ENCODE measurements at places on chromosomes 1 and 21.

GRCh38 chr21:25944672-25945213 lies 210.0 kb downstream of the GABPA start:
- no peak for DNase-seq

DNA sequence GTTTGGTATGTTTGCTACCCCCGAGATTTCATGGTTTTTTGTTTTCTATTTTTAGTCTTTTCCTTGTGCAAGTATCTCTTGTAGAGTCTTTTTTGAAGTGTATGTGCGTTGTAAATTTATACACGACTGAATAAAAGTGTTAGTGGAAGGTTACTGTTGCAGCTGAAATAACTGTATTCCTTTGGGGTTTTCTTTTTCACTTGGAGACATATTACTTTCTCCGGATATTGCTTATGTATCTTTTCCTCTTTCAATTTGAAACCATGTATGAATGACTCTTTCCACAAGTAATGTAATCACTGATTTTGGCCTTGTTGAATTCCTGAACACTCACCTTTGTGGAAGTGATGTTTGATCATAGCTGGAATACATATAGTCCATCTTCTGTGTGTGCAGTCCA lies 956 bp downstream of the URB2 start:
- no peak for DNase-seq

GRCh38 chr1:6299557-6300165 lies 38.8 kb upstream of the GPR153 start:
- DNase-seq, result no peak

DNA sequence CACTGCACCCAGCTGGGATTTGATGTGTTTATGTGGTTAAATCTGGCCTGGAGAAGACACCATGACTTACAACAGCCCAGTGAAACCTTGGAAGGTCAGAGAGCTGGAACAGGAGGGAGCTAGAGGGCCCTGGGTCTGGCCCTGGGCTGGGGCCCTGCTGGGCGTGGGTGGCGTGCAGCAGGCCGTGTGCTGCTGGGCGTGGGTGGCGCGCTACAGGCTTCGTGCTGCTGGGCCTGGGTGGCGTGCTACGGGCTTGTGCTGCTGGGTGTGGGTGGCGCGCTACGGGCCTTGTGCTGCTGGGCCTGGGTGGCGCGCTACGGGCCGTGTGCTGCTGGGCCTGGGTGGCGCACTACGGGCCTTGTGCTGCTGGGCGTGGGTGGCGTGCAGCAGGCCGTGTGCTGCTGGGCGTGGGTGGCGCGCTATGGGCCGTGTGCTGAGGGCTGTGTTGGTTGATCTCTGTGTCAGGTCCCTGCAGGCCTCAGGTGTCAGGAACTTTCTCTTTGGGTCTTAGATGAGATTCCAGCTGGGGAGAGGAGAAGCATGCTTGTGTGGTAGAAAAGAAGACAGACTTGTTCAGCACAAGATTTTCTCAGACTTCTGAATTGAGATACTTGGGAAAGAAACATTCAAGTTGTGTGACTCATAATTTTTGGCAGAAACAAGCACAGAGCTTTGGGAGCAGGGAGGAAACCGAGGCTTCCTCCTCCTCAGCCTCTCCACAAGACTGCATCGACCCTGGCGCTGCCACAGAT lies 66.0 kb downstream of the COL18A1 start:
- no peak for DNase-seq

GRCh38 chr1:181135437-181135731 lies 46.9 kb downstream of the IER5 start:
- no peak for DNase-seq

DNA sequence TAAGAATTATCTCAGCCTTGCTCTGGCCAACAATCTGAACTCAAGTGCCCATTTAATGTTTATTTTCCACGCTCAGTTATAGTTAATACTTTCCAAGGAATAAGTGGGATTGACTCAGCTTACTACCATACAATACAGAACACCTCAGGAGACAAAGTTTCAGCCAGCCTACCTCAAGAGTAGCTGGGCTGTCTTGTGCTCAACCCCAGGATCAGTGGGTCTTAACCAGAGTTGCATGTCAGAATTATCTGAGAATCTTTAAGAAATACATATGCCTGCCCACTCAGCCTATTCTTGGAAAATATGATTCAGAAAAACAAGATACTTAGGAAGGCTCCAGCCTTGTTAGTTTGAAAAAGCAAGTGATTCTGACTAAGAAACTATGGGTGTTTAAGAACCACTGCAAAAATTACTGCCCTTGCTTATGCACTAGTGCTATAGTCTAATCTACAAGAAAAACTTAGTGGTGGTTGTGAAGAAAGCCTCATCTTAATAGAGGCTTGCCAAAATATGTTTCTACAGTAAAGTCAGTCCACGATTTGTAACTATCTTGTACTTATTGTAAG lies 20.4 kb downstream of the CDC7 start:
- no peak for DNase-seq

DNA sequence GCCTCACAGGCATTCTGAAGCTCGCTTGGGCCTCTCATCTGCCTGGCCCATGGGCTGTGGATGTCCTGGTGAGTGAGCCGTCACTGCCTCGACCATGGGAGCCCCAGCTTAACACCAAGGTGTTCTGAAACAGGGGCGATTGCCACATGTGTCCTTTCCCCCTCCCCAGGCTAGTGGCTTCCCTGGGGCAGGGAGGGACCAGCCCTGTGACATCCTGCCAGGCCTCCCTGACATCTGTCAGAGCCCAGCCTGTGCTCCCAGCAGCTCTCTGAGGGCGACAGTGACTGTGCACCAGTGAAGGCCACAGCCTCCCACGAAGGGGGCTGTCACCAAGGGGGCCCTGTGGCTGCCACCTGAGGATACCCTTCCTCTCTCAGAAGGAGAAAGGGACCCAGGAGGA lies 35.9 kb upstream of the CCDC27 start:
- no peak for DNase-seq

- no peak for DNase-seq
Observed at GRCh38 chr1:167601442-167602383, 28.3 kb upstream of the RCSD1 start.

- DNase-seq, result no peak
Observed at GRCh38 chr21:39669485-39669884, 56.7 kb downstream of the B3GALT5 start.

GRCh38 chr1:231596337-231596791 lies 30.2 kb upstream of the DISC1 start:
- no peak for DNase-seq

DNA sequence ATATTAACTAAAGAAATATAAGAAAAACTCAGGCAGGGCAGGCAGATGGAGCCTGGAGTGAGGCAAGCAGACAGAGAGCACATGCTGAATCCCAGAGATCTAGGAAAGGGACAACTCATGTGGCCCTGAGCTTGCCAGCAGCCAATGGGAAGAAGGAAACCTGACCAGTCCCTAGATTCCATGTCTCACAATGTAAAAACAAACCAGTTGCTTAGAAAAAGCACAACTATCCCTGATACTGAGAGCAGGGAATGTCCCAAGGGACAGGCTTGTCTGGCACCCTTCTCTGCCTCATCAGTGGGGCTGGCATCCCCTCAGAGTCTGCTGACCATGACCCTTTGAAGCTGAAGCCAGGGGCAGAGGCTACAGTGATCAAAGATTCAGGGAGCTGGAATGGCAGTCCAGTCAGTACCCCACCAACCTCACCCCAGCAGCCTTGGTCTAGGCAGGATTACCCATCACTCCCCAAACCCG lies 27.8 kb downstream of the HSPG2 start:
- DNase-seq, result no peak

GRCh38 chr1:31856140-31856539 lies 40.3 kb upstream of the SPOCD1 start:
- no peak for DNase-seq

DNA sequence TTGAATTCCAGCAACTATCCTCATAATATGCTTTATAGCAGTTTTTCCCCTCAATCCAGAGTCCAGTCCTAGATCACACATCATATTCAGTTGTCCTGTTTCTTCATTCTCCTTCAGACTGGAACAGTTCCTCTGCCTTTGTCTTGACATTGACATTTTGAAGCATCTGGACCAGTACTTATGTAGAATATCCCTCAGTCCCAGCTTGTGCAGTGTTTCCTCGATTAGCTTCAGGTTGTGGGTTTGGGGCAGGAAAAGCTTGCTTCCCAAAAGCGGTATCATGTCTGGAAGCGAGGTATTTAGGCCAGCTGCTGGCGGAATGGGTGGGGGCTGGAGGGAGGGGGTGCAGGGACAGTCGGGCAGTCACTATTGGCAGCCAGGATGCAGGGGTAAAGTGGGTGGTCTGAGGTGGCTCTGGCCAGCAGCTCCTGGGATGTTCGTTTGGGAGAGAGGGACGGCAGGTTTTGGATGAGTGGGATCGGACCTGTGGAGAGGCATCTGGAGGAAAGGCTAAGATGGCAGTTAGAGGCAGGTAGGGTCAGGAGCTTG lies 6.5 kb downstream of the THEMIS2 start:
- no peak for DNase-seq

GRCh38 chr1:27990920-27991537 lies 31.3 kb downstream of the XKR8 start:
- DNase-seq, result no peak

DNA sequence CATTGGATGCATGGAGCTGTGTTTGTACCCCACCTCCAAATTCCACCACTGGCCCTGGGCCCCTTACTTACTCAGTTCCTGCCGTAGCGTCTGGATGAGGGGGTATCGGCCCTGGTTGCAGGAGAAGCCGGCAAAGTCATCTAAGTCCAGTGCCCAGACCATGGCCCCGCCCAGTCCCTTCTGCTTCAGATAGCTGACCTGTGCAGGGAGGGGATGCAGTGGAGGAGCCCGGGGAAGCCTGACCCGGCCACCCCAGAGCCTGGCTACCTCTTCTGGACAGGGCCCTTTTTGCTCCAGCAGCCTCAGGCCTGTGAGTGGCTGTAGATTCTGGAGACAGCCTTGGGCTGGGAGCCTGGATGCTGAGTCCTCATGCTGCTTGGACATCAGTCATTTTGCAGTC lies 11.8 kb downstream of the CHIT1 start:
- DNase-seq, result no peak

DNA sequence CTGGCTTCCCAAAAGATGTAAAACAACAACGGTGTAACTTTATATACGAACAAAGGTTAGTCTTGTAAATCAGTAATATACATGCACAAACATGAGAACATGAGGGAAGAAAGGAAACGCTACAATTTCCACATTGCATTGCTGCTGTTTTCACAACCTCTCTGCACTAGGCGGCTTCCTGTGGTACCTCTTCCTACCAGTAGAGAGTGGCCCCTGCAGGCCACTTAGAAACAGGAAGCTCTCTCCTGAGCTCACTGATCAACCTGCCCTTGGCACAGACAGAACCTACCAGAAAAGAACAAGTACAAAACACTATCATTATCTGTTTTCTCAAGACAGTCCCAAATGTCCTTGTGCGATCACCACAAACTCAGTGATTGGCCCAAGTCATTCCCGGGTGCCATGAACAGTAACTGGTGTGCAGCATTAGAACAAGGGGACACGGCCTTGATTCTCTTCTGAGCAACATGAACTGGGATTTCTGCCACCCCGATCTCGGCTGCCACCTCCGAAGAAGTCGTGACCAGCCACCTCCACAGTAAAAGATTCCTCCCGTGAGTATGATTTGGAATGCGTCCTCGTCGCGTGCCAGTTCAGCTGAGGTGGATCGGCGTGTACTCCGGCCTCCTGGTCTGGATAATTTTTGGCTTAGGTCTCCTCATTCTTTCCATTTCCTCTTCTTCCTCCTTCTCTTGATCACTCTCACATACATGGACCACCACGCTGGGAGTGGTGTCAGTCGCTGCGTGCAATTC lies 5.7 kb upstream of the KCNE1 start:
- no peak for DNase-seq

GRCh38 chr1:153277852-153278251 lies 18.4 kb downstream of the LORICRIN start:
- DNase-seq, result no peak

DNA sequence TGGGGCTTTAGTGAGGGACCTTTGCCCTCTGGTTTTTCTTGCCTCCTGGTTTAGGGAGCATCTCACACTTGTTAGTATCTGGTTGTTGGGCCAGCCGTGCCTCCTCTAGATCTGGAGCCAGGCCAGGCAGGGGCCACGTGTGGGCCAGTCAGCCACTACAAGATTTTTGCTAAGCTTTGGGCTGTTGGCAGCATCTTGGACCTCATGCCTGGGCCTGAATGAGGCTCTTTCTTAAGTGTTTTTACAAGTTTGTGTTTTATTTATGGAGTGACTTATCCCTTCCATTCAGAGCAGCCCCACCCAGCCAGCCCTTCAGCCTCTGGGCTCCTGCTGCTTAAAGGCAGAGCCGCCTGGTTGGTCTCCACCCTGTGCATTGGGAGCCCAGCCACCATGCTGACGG lies 1.6 kb upstream of the SH3BGRL3 start:
- DNase-seq, result no peak

DNA sequence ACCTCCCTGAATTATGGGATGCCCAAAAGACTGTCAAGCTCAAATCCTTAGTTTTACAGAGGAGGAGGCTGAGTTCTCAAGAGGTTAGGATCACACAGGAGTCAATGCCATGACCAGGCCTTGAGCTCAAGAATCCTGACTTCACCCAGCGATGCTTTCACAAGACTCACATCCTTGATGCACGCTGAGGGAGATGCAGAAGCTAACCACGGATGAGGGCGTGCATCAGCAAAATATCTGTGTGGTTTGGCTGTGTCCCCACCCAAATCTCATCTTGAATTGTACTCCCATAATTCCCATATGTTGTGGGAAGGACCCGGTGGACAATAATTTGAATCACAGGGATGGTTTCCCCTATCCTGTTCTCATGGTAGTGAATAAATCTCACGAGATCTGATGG lies 133.2 kb downstream of the KCNJ6 start:
- DNase-seq, result no peak

- DNase-seq, result no peak
Observed at GRCh38 chr1:214524824-214525223, 26.6 kb downstream of the PTPN14 start.

GRCh38 chr1:80023358-80023757 lies 1016.8 kb upstream of the ADGRL4 start:
- no peak for DNase-seq

GRCh38 chr1:68128820-68129219 lies 78.4 kb upstream of the DIRAS3 start:
- DNase-seq, result no peak

DNA sequence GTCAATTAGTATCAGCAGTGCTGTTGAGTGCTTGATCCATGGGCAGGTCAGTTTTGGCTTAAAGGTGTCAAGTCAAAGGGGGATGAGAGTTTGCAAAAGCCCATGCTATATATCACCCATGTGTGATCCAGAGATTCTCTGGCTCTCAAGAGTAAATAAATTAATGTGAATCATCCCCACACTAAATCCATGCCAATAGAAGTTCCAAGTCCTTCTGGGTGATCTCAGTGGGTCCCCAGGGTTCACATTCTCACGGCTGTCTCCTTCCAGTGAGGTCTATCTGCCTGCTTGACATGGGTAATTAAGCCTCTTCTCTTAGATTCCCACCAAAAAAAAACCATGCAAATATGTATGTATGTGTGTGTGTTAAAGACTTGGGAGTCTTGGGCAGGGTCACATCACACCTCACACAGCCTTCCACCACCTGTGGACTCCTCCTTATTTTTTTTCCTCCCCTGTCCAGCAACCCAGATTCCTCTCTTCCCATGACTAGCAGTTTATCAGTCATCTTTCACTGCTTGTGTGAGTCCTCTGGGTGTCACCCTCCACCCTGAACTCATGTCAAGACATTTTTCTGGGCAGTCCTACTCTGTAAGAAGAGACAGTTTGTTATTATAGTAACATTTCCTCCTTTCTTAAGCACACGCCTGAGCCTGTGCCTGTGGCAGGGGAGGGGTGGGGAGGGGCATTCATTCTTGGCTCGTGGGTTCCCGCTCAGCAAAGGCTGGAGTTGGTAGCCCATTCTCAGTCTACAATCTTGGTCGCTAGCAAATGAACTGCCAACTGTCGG lies 14.3 kb upstream of the S100A11 start:
- no peak for DNase-seq
